ENCODE measurements at places on chromosomes 4 and X.

GRCh38 chrX:39267176-39267575 is 465.9 kb downstream of the MID1IP1 start:
- DNase-seq, result no peak

DNA sequence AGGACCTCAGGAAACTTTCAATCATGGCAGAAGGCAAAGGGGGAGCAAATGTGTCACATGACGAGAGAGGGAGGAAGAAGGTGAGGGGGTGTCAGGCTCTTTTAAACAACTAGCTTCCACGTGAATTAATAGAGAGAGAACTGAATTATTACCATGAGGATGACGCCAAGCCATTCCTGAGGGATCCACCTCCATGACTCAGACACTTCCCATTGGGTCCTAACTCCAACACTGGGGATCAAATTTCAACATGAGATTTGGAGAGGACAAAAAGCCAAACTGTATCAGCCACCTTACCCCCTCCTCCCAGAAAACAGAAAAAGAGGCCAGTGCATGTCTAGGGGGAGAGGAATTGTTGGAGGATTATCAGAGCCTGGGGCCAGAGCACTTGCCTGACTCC is 40.4 kb upstream of the LAS1L start:
- DNase-seq, result peak; percentile 4

- no peak for DNase-seq
Measured at GRCh38 chr4:24923550-24923949, 10.7 kb upstream of the CCDC149 start.

DNA sequence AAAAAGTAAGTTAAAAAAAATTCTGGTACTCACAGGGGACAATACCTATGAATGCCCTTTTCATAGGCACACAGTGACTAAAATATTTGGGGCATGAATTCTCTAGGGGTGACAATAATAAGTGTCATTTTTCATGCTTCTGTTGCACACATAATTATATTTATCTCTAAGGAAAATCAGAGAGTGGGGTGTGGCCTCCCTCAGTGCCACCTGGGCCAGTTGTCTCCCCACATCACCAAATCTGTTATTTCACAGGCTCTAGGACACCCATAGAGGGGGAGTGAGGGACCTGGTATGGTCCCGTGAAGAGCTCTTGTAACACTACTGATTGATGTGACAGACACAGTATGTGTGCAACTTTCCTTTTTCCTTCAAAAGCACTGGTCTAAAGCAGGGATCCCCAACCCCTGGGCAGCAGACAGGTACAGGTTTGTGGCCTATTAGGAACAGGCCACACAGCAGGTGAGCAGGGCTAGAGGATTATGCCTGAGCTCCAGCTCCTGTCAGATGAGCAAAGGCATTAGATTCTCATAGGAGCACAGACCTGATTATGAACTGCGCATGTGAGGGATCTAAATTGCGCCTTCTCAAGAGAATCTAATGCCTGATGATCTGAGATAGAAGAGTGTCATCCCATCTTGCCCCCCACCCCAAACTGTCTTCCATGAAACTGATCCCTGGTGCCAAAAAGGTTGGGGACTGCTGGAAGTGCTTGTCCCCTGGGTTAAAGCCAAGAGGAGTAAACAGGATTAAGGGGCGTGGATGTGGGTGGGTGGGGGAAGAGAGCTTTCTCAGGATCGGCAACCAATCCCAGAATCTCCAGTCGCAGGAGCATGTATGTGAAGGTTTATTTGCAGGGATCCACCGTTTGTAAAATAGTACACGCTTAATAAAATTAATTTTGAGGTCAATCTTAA is 856 bp downstream of the SLC9B1 start:
- peak; percentile 70 for DNase-seq

DNA sequence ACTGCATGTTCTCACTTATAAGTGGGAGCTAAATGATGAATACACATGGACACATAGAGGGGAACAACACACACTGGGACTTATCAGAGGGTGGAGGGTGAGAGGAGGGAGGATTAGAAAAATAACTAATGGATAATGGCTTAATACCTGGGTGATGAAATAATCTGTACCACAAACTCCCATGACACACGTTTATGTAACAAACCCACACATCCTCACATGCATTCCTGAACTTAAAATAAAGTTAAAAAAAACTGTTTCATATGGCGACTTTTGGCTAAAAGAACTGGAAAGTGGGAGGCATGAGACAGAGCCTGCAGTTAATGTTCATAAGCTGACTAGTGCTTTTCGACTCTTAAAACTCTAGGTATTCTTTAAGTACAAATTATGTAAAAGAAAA is 98.9 kb upstream of the NPFFR2 start:
- DNase-seq, result no peak

GRCh38 chrX:32116047-32116446 is 1044.2 kb upstream of the FTHL17 start:
- DNase-seq, result peak; percentile 1

DNA sequence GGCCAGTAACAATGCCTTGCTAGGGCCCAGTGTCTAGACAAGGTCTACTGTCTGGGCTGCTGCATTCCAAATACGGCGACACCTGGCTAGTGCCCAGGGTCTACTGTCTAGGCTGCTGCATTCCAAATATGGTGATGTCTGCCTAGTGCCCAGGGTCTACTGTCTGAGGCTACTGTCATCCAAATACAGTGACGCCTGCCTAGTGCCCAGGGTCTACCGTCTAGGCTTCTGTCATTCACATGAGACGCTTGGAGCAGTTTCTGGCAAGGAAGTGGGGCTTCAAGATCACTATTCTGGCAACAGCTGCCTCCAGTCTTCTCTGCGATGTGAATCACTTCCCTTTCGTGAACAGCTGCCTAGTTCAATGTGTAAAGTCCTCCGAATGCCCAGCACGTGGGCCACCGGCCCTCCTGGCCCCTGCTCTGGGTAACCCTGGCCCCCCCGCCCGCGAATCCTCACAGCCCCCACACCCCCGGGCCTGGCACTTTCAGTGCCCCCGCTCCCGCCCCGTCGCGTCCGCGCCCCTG is 12.7 kb downstream of the ACOX3 start:
- DNase-seq, result peak; percentile 74

- no peak for DNase-seq
Measured at GRCh38 chr4:3331511-3332394, 38.9 kb downstream of the RGS12 start.

DNA sequence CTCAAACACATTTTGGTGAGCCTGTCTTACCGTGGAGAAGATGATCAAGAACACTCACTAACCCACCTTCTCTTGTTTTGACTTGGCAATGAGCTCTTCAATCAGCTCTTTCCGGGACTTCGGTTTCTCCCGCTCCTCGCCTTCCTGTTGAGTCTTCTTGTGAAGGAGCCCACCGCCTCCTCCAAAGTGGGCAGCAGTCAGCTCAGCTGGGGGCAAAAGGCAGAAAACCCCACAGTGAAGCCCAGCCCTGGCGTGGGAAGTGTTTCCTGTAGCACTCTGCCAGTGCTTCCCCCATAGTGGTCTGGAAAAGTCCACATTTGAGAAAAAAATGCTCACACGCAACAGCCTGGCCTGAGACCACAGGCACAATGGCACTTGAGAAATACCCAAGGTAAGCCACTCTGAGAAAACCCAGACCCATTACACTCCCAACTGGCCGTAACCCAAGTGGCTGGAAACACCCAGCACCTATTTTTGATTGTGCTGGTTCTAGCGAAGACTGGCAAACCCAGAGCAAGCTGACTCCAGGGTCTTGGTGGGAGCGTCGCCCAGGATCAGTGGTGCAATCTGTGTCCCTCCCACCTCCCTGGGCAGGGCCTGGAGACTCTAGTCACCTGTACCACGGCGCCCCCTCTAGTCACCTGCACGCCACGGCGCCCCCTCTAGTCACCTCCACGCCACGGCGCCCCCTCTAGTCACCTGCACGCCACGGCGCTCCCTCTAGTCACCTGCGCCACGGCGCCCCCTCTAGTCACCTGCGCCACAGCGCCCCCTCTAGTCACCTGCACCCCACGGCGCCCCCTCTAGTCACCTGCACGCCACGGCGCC is 8.6 kb downstream of the NOP14 start:
- DNase-seq, result no peak

GRCh38 chr4:105496899-105497298 is 23.0 kb upstream of the PPA2 start:
- DNase-seq, result no peak

DNA sequence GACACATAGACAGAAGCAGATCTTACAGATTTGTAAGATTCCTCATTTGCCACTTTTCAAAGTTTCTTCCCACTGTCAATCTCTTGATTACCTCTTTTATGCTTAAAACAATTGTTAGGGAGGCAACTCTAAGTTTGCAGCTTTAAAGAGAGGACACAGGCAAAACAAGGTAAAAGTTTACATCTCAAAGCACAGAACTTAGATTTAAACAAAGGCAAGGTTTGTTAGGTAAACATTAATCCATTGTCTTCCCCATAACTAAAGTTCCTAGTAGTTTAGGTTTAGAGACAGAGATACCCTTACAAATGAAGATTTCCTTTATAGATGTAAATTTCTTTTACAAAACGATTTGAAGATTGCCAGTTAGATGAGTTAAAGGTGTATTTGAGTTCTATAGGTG is 176.9 kb downstream of the AASDH start:
- DNase-seq, result no peak

DNA sequence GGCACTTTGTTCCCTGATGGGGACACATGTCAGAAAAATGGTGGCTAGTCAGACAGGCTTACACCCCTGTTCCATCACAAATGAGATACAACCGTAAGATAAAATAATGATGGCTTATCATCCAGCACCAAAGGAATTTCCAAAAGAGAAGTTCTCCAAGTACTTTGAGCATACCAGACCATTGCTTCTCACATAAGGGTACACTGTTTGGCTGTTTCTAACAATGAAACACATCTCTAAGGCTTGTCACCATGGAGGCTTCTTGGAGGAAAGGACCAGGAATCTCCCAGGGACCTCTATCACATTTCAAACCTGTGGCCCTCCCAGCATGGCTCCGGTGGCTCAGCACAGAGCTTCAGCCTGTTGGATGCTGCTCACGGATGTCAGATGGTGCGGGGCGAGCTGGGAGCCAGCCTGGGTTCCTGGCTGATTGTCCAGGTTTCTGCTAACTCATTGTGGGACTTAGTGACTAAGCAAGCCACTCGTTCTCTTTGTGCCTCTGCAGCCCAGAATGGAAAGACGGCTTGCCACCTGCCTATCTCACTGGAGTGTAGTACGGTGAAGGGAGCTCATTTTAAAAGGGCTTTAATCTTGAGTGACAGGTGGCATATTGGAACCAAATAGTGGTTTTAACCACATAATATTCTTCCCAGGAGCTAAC is 54.5 kb downstream of the FHDC1 start:
- DNase-seq, result no peak

GRCh38 chrX:148576396-148576795 is 76.0 kb downstream of the AFF2 start:
- DNase-seq, result no peak

- DNase-seq, result no peak
Measured at GRCh38 chr4:133162941-133163340, 13.8 kb downstream of the PCDH10 start.

DNA sequence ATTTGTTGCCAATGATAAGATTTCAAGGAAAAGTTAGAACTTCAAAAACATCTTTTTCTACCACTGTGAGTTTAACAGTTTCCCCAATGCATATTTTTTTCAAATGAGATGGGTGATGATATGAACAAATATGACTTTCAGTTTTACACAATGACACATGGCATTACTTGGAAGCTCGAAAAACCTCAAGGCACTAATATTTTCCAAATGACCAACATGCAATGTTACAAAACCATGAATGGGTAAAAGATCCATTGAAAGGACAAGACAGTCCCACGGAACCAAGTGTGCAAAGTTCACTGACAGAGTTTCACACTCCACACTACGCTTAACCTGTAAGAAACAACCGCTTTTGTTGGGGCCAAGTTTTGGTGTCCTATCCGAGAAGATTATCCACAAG is 84.5 kb downstream of the CD99L2 start:
- DNase-seq, result peak; percentile 31

DNA sequence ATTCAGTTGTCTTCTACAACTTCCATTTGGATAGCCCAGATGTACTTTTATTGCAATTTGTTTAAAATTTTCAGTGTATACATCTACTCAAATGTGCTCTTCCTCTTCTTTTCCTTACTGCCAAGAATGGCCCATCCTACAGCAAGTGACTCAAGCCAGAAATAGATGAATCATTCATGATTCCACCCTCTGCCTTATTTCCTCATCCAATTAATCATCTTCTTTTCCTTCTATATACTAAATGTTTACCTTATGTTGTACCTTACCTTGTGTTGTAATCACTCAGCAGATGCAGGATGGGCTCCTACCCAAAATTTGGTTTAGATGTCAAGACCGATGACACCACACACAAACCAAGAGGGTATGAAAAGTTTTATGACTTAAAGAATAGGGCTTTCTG is 437.8 kb downstream of the GRXCR1 start:
- DNase-seq, result peak; percentile 84

- DNase-seq, result no peak
Measured at GRCh38 chr4:139901531-139902320, 236.1 kb downstream of the MGST2 start.

- DNase-seq, result no peak
Measured at GRCh38 chrX:42920752-42921151, 142.8 kb upstream of the PPP1R2C start.

GRCh38 chr4:187128976-187129375 is 405.3 kb upstream of the FAT1 start:
- peak; percentile 54 for DNase-seq

GRCh38 chr4:128244379-128244778 is 43.2 kb downstream of the PGRMC2 start:
- DNase-seq, result peak; percentile 63

DNA sequence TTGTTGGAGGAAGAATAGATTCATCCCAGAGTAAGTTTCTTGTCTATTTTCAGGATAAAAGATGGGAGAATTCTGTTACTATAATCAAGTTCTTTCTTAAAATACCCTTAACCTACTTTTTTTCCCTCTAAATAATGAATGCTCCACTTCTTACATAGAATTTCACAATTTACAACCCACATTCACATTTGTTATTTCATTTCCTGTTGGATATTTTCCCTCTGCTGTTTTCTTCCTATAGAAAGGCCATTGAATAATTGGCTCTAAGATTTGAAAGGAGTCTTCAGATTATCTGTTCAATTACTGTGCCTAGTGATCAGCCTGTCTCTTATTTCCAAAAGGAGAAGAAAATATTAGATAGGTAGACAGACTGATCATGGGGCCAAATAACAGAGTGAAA is 79.7 kb downstream of the CPE start:
- no peak for DNase-seq

DNA sequence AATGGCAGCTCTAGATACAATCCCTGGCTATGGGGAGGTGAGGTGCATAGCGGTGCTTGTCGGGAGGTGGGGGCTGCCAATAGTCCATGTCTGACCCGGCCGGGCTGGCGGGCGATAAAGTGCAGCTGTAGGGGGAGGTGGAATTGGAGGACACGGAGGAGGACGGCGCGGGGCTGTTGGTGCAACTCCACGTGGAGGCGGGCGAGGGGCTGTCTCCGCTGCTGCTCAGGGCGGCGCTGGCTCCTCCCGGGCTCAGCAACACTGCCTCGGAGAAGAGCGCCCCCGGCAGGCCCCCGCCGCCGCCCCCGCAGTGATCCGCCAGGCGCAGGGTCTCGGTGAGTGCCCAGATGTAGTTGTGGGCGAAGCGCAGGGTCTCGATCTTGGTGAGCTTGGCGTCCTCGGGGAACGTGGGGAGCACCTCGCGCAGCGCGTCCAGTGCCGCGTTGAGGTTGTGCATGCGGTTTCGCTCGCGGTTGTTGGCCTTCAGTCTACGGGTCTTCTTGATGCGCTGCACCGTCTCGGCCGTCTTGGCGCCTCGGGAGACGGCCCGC is 1.3 kb downstream of the NEUROG2 start:
- no peak for DNase-seq

Measured in cardiac fibroblast (primary cell).